ENCODE measurements at places on chromosomes 3 and 15.
A peak's percentile ranks its signal among the peaks of the same experiment; 100 is the strongest.

DNA sequence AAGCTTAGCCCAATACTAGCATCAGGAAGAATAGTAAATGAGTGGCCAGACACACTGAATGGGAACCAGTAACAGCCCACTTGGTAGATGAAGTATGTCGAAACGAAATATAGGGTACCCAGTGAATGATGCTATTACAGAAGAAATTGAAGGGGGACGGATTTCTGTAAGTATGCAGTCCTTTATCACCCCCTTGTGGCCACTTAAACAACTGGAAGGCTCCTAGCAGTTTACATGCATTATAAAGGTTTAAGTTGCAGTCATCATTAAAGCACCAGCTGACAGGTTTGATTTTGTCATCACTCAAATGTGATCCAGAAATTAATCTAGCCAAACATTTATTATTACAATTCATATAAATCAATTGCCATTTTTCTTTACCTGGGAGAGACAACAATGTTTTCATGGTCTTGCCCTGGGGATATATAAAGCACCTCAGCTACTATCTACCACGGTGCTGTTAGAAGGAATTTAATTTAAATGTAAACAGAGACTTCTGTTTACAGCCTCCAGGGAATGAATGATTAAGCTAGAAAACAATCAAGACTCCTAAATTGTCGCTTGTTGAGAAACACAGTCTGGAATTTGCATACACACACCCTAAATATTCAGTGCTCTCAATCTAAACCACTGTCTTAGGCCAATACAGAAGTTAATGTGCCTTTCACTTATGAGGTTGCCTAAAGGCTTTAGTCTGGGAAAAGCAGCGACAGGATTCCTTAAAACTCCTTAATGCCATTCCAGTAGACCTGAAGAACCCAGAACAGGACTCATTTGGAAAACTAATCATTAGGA, 7.8 kb downstream of the EIF1B start:
- peak; percentile 55 for DNase-seq

DNA sequence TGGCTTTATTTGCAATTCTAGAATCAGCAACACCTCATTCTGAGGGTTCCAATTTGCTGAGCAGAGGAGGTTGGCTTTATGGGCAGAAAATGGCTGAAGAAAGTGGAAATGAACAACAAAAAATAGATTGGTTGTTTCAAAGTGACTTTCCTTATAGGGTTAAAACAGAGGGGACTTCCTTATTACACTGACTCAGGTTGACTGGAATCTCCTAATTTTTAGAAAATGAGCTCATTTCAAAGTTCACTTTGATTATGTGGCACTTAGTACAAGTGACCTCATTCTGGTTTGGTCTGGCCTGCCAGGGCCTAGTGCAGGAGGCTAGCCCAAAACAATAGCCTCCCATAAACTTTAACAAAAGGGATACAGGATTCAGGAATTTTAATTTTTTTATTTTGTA, 41.4 kb downstream of the NFKBIZ start:
- DNase-seq: no peak

DNA sequence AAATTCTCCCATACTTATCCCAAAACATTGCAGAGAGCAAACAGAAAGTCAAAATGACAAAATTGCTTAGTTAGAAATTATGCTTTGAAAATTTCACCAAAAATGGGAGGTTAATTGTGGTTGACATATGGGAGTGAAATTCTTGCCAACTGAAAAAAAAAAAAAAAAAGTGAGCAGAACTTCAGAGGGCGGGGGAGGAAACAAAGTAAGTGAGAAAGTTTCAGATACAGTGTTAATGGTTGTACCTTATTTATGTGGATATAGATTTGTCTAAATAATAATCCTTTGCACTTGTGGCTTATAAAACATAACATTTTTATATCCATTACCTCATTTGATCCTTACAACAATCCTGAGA, 91.5 kb upstream of the RAP2B start:
- DNase-seq: no peak

GRCh38 chr15:39801641-39802309, 19.1 kb upstream of the FSIP1 start:
- peak; percentile 13 for DNase-seq

DNA sequence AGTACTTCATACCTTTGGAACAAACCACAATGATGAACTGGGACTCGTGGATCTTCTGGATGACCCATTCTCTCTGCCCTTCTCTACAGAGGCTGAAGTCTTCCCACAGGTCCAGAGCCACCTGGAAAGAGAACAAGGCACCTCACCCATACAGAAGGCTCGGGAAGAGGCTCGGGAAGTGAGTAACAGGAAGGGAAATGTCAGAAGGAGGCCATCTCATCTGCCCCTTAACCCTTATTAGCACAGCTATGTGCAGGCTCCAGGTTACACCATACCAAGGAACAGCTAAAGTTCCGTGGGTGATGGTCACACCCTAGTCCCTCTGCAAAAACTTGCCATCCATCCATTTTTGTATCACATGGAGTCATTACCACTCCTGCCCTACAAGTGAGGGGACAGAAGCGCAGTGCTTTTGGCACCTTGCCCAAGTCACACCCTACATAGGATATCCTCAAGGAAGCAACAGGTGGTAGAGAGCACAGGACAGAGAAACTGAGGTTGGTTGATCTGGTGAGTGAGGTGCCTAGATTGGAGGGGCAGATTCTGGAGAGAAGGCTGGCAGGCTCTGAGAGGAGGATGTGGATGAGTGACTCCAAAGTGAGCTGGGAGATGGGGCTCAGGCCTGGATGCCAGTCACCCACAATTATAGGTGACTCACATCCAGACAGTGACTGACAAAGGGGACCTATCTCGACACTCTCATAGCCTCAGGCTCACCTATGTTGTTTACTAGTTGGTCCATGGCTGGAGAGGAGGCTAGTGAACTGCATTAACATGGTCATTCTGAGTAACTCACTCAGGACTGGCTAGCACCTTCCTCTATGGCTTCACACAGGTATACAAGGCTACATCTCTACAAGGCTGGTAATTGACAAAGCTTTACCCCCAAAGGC, 38.2 kb downstream of the SPATA12 start:
- DNase-seq: no peak

DNA sequence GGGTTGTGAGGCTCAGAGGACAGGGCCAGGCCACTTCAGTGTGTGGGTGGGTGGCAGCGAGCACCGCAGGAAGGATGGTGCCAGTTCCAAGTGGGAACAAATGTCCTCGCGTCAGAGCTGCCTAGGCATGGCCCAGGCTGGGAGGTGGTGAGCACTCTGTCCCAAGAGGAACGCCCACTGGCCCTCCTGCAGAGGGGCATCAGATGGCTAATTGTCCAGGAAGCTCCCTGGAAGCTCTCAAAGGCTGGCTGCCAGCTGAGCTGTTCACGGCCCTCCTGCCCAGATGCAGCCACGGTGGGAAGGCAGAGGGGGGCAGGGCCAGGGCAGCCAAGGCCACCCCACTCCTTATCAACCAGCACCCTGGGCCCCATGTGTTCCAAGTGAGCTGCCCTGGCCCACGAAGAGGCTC, 55.2 kb downstream of the IQSEC1 start:
- DNase-seq: no peak

DNA sequence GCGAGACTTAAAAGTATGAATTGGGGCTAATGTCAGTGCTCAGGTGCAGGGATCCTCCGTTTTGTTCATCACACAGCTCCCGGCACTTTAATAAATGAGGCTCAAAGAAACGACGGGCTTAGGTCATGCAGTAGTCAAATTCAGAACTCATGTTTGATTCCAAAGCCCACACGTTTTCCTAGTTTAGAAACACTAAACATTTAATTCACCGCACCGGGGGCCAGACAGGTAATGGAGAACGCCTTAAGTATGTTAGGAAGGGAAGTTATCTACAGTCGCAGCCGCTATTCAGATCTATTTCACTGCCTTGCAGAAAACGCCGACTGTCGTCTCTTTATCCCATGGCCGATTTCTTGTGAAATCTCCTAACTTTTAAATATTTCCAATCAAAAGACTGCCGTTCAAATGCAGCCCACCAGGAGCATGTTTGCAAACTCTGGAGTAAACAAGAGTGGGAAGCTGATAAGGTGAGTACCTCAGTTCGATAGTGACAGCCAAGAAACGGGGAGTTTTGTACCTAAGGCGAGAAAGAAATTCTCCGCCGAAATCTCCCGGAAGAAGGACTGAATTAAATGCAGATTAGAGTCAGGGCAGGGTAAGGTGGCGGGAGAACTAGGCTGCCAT, 569 bp downstream of the HIGD2B start:
- DNase-seq: no peak

GRCh38 chr15:51298620-51299019, 39.8 kb downstream of the CYP19A1 start:
- no peak for DNase-seq

DNA sequence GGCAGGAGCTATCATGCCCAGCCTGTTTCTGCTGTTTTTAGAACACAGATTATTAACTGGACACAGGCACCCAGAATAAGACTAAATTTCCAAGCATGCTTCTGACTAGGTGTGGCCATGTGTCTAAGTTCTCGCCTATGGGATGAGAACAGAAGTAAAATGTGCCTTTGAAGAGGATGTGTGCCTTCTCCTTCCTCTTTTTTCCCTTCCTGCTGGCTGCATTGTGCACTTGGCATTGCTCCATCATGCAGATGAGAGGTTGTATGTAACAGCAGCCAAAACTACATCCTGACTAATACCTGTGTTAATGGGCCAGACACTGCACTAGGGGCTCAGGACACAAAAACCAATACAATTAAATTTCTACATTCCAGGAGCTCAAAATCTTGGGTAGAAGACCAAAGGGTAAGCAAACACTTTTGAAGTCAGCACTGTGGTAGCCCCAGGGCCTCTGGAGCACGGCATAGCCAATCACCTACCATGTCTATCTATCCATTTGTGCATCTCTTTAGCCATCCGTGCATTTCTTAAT, 40.9 kb upstream of the RNU6-1 start:
- no peak for DNase-seq

GRCh38 chr15:73709686-73710085, 25.5 kb downstream of the CD276 start:
- DNase-seq: no peak

GRCh38 chr3:128432971-128433836, 33.5 kb downstream of the DNAJB8 start:
- DNase-seq: no peak

- no peak for DNase-seq
These were observed 83.5 kb downstream of the IL20RB start for GRCh38 chr3:137041251-137041650.

DNA sequence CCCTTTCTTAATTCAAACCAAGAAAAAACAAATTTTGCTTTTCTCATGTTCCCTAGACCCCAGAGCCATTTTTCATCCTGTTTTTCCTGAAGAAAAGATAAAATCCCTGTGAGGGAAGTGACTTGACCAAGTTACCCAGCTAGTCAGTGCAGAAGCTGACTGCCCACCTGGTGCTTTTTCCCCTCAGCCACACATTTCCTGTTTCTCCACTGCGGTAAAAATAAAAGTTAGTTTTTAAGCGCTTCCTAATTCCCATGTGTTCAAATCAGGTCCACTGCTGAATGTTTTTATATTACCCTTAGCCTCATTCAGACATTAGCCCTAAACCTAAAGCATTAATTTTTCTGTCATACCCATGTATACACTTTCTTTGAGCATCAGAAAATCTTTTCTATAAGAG, 26.1 kb downstream of the PPP2R3A start:
- no peak for DNase-seq

Data from DND-41 (cell line).